ENCODE measurements at places on chromosomes 7 and 10.

- no peak for DNase-seq
These were observed 643.1 kb upstream of the SEMA3D start for GRCh38 chr7:85829817-85830432.

DNA sequence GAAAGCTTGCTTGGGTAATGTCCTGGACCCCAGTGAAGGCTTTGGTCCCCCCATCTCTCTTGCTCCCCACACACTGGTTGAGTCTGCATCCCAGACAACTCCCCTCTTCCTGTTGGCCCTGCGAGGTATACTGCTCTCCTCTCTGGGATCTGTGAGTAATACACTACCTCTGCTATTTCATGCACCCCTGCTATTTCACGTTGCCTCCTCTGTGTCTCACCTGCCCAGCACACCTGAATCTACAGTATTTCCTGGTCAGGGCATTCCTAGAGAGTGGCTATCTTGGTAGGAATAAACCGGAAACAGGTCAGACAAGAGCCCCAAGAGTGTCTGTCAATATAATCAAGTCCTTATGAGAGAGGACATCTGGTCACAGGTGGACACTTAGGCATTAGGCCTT is 114.3 kb upstream of the ODAD2 start:
- no peak for DNase-seq

DNA sequence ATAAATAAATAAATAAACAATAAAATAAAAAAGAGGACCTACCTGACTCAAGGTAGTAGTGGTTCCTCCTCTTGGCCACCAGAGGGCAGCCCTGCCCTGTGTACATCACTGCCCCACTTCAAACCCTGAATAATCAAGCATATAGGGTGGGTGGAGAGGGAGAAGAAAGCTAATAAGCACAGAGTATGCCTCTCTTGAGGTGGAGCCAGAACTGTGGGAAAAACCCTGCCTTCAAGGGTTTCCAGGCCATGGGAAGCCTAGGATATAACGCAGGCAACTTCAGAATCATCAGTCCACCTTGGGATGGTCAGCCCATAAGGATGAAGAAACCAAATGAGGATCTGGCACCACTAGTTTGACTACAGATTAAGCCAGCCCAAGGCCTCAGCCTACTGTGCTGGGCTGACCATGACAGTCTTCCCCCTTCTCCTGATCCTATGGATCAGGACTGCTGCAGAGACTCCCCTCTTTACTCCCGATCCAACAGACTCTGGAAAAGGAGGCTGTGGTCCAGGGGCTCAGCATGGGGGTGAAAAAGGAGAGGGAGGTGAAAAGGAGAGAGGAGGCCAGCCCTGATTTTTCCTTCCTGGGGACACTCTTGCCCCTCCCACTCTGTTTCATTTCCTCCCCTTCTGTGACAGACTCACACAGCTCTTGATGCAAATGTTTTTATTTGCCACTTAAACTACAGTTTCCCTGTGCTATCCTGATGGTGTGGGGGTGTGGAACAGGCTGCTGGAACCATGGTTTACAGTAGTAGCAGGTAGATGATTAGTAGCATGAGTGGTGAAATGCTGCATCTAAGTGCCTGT is 10.1 kb downstream of the AVPI1 start:
- no peak for DNase-seq

DNA sequence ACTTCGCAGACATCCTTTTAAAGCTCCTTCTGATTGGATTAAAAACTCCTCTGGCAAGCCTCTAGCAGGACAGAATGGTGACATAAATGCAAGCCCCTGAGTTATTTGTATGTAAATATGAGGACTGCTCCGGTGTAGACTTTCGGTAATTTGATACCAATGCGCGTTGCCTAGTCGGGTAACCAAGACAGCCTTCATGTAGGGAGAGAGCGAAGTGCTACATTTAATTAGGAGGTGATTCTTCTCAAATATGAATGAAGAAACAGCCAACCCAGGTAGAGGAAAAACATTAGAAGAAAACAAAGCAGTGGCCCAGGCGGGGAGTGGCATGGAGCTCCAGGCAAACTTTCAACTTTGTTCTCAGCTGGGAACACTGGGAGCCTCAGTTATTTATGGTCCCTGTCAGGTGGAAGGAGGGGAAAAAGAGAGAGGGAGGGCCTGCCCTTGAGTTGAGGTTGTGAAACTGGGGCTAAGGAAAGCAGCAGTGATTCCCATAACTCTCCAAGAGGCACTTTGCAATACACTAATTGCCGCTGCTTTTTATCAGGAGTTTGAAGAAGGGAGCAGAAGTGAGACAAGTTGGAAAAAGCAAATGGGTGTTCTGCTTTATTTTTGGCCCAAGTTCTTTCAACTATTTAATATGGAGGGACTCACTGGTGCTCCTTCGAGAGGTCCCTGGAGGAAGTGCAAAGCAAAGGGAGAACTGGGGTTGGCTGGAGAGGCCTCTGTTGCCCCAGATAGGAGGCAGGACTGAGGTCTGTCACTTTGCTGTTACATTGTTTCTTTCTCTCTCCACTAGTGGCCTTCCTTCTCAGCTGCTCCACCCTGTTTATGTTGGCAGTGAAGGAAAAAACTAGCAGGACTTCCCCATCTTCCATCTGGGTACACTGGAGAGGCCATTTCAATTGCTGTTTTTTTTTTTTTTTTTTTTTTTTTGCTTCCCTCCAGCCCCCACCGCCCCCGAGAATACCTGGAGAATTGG is 234.6 kb upstream of the CCDC6 start:
- DNase-seq, result no peak

GRCh38 chr7:158329014-158329610 is 258.5 kb downstream of the PTPRN2 start:
- no peak for DNase-seq

DNA sequence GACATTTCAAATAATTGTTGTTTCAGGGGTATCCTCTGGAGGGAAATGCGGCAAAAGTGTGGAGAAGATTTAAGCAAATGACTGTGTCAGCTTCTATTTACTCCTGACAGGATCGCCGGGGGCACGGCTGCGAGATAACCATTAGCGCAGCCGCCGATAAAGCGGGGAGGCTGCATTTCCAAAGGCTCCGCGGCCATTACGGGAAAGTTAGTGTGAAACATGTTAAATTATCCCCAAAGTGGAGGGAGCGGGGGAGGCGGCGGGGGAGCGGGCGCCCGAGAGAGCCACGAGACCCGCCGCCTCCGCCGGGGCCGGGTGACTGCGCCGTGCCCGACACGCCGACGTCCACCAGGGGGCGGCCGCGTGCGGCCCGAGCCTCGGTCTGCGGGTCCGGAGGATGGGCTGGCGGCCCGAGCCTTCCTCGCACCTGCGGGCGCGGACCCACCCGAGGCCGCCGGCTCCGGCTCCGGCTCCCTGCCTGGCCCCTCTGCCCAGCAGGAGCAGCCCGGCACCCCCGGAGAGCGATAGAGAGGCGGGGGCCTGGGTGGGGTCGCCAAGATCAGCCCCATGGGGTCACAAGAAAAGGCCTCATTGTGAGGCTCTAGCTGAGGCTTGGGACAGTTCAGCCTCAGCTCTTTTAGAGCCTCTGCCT is 74.4 kb upstream of the PAX2 start:
- DNase-seq, result no peak

- no peak for DNase-seq
These were observed 489.5 kb downstream of the SH2D4B start for GRCh38 chr10:81027223-81027622.

DNA sequence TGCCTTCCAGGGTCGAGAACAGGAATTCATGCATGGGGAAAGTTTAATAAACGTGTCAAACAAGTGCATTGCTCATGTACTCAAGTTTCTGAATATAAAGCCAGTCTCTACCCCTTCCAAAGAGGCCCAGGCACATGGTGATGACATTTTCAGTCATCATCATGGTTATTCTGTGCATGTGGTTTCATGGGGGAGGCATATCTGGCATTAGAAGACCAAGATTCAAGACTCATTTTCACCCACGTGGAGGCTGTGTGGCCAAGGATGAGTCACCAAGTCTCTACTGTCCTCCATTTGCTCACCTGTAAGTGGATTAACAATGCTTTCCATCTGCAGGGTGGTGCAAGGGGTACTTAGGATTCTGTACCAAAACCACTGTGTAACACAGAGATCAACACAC is 34.0 kb upstream of the CNPY1 start:
- no peak for DNase-seq

GRCh38 chr7:35695473-35695850 is 527 bp upstream of the HERPUD2 start:
- DNase-seq, result no peak

DNA sequence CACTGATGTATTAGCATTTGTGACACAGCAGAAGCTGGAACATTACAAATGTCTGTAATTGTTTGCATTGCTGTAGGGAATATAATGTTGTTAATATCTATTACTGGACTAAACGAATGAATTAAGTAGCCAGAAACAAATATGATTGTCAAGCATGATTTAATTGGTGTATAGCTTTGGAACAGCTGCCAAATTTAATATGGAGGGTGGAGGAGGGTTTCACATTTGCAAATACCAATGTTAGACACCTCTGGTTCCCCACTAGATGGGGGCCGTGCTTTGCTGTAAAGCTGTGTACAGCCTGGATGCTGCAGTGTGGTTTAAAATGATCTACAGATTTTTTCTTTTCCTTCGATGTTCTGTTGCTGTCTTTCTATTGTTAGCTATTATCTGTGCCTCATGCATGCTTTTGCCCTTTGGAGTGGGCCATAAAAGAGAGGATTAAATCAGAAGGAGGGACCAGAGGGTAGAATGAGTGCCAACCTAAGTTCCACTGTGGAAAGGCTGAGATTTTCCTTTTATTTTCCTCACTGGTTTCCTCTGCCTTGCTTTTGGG is 23.1 kb downstream of the DNAJB9 start:
- no peak for DNase-seq

- peak; percentile 54 for DNase-seq
These were observed 165.8 kb upstream of the PRSS1 start for GRCh38 chr7:142583446-142583845.

- DNase-seq, result no peak
These were observed 155.5 kb downstream of the ZNF248 start for GRCh38 chr10:37701781-37702493.

DNA sequence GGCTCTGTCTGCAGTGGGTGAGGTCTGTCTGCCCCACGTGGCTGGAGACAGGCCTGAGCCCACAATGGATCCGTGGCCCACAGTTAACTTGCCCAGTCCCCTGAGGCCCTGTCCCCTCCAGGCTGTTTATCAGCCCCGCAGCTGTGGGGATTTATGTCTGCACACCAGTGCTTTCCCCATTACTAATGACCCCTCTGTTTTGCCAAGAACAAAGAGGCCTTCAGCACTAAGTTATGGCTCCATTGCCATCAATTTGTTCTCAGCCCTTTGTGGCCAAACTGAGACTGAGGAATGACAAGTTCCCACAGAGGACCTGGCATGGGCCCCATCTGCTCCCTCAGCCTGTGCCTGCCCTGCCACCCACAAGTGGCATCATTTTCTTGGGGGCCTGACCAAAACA is 138.2 kb downstream of the C10orf105 start:
- no peak for DNase-seq

- peak; percentile 79 for DNase-seq
These were observed 120.7 kb downstream of the SRPK2 start for GRCh38 chr7:105268056-105268455.

GRCh38 chr7:33905389-33906032 is at the start of gene BMPER:
Gene BMPER (plus strand): TSS chr7:33905539. CDS start chr7:33905614, 75 bp downstream.
- no peak for DNase-seq

GRCh38 chr7:105387508-105388355 is 989 bp downstream of the SRPK2 start:
- no peak for DNase-seq

DNA sequence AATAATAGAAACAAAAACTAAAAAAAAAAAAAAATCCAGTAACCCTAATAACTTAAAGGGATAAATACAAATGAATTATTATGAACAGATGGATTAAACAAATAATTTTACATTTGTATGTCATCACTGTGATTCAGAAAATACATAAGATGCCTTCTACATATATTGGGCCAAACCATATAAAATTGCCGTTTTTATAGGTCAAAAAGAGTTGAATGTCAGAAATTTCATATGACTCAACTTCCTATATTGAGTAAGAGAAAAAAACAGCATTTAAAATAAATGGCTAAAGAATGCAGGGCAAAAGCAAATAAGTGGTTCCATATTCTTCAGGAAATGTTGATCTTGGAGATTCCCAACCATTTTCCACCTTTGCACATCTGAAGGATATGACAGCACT is 9.4 kb downstream of the SLC35B4 start:
- DNase-seq, result no peak

DNA sequence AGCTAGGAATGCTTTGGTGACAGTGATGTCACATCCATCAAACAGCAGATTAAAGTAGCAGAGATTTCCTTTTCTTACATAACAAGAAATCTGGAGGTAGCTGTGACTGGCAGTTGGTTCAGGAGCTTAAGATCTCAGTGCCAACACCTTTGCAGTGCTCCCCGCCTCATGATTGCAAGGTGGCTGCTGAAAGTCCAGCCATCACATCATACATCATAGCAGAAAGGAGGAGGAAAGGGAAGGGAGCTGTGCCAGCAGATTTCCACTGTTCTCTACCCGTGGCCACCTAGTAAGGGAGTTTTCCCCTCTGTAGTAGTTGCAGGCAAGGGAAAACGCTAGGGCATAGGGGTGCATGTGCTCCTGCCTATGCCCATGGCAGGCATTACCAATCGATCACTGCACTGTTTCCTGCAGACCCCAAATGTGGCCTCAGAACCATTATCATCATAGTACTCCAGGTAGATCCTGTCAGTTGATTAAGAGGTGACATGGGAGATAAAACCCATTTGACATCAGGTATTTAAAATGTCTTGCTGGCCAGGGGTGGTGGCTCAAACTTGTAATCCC is 57.9 kb upstream of the GTF2IRD1 start:
- DNase-seq, result no peak

All from epithelial cell of prostate (primary cell).